ENCODE measurements at places on chromosomes 5 and 9.

GRCh38 chr9:71915495-71915894 is 4.1 kb downstream of the C9orf85 start:
- DNase-seq = no peak

GRCh38 chr5:169200125-169200778 is 100.7 kb downstream of the SLIT3 start:
- no peak for DNase-seq

GRCh38 chr9:20848490-20848889 is 164.4 kb downstream of the FOCAD start:
- no peak for DNase-seq

DNA sequence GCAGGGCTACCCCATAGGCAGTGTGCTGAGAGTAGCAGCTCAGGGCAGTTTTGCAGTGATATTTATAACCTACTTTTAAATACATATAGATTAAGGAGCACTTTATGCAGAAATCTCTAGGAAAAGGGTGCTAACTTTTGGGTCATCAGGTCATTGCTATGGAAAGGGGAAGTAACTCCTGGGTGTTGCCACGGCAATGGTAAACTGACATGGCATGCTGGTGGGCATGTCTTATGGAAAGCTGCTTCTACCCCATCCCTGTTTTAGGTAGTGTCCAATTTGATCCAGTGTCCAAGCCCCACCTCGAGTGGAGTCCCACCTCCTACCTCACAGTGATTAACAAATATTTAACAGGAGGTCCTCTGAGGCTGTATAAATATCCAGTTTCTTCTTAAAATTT is 56.8 kb upstream of the XPA start:
- no peak for DNase-seq

DNA sequence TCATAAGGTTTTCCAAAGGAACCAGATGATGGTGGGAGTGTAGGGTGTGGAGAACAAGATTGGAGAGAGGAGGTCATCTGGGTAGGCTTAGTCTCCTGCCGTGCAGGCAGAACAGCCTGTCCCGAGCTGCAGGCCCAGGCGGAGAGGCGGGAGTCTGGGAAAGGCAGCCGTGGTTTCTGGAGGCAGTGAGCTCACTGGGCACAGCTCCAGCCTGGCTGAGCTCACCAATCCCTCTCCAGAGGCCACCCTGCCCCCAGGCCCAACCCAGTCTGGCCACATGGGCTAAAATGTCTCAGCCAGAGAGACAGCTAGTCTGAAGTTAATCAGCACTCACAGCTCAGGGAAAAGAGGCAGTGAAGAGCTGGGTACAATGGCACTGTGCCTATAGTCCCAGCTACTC is 12.3 kb downstream of the P4HA2 start:
- DNase-seq = no peak

GRCh38 chr9:7894231-7894630 is 94.7 kb upstream of the DMAC1 start:
- no peak for DNase-seq

DNA sequence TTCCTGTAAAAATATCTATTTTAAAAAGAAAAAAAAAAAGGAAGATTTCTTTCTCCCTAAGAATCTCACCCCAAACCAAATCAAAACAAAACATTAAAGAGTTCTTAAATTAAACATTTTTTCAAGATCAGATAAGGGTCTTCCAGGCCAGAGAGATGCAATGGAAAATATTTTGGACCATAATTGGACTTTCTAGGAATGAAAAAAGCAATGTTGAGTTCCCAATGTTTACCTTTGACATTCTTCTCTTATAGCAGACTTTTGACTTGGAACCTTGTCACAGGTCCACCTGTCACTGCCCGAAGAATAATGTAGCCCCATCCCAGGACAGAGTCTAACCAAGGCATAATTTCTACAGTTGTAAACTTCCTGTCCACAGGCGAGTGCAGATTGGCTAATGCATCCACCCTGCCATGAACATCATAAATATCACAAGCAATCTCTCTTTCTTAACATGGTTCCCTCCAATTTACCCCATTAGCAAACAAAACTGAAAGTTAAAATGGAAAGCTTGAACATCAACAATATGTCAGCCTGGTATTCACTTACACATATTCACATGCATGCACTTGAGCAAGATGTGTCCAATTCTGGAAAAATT is 121.7 kb upstream of the ZNF366 start:
- no peak for DNase-seq

GRCh38 chr9:92807757-92808725 is 43.4 kb upstream of the BICD2 start:
- DNase-seq = no peak

Measured in activated CD8-positive, alpha-beta memory T cell treated with anti-CD3 and anti-CD28 coated beads for 4 hours (primary cell).